ENCODE measurements at places on chromosomes 16 and 17.

GRCh38 chr17:82486231-82487094, 27.9 kb downstream of the NARF start:
- DNase-seq, result no peak

- DNase-seq, result no peak
These were observed 90.0 kb upstream of the HSBP1 start for GRCh38 chr16:83717814-83718213.

GRCh38 chr17:51629232-51629631, 368.9 kb downstream of the UTP18 start:
- DNase-seq, result no peak

GRCh38 chr17:78588258-78589030, 11.2 kb upstream of the DNAH17 start:
- no peak for DNase-seq

- no peak for DNase-seq
These were observed 1.2 kb downstream of the ASGR1 start for GRCh38 chr17:7177954-7178477.

DNA sequence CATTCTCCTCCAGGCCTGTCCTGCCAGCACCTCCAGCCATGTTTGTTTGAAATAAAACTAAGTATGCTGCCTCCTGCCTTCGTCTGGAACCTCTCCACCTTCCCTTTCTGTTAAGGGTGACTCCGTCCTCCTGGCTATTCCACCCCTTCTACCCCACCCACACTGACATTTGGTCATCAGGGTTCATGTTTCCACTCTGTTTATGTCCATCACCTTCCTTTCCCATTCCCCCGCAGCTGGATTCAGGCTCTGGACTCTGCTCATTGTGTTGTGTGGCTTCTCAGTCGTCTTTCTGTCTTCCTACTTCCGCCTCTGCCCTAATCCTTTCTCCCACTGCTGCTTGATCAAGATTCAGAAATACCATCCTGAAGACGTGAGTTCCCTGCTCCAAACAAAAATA, 28.6 kb downstream of the EPN2 start:
- DNase-seq, result no peak

GRCh38 chr16:13628156-13628555, 291.8 kb upstream of the ERCC4 start:
- no peak for DNase-seq

All from stimulated activated CD8-positive, alpha-beta memory T cell treated with anti-CD3 and anti-CD28 coated beads, Interleukin-7, amount 100 ng/mL, for 1 hour (primary cell).